ENCODE measurements at places on chromosomes 6 and 20.
A peak's percentile ranks its signal among the peaks of the same experiment; 100 is the strongest.

- DNase-seq, result no peak
Measured at GRCh38 chr20:33443006-33443511, 504 bp downstream of the SNTA1 start.

GRCh38 chr20:774016-774659, 5.8 kb upstream of the SLC52A3 start:
- DNase-seq, result no peak

DNA sequence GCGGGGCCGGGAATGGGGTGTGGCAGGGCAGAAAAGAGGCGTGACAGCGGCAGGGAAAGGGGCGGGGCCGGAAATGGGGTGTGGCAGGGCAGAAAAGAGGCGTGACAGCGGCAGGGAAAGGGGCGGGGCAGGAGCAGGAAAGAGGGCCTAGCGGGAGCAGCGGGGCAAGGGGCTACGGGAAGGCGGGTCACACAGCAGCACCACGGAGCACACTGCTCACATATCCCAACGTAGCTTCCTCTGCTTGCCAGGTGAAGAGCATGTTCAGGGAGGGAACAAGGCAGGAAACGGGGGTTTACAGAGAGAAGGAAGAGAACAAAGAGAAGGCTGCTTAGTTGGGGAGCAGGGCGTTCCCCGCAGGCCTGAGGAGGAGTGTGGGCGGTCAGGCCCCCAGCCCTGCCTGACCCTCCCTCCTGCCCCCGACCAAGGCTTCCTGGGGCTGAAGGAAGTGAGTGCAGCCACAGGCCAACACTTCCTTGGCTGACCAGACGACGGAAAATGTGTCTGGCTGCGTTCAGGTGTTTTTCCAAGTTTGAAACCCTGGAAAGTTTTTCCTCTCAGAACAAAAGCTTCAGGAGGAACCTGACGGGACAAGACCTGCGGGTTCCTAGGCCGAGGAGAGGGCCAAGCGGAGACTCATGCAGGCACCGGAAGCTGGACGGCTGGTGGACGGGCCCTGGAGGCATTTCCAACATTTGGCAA, 13.8 kb downstream of the UCKL1 start:
- DNase-seq, result no peak

DNA sequence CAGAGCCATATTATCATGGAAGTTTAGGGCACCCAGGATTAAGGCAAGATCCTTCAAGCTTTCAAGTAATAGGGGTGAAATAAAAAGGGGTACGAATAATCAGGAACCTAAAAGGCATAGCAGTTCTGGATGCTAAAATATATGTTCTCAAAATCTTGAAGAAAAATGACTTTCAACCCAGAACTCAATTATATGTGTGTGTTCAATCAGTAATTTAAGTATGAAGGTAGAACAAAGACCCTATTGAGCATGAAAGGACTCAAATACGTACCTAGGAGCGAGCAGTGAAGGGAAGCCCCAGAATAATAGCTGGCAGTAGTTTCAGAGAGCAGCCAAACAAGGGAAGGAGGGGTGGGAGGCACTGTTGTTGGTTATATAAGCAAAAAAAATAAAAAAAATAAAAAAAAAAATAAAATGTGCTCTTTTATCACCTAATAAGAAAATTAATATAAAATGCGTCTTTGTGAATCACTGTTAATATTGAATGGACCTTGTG, 45.4 kb downstream of the MYO6 start:
- DNase-seq, result no peak

- DNase-seq, result peak; percentile 8
Measured at GRCh38 chr6:149895833-149896271, 2.1 kb downstream of the RAET1E start.

DNA sequence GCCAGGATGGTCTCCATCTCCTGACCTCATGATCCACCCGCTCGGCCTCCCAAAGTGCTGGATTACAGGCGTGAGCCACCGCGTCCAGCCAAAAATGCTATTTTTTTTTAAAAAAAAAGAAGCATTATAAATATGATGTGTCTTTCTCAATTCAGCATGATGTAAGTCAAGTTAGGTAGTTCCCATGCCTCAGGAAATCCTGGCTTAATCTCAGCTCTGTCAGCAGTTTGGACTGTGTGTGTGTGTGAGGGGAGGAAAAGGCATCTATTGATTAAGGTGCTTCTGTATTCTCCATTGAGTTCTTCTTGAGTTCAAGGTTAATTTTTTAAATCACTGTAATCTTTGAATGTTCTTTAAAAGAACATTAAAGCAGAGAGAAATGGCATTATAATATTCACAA, 51.5 kb downstream of the GMDS start:
- DNase-seq, result no peak

DNA sequence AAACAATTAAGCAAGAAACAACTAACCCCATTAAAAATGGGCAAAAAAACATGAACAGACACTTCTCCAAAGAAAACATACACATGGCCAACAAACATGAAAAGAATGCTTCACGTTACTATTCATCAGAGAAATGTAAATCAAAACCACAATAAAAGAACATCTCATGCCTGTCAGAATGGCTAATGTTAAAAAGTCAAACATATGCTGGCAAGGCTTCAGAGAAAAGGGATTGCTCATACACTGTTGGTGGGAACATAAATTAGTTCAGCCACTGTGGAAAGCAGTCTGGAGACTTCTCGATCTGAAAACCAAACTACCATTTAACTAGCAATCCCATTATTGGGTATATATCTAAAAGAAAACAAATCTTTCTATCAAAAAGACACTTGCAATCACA, 217.5 kb downstream of the TINAG start:
- DNase-seq, result no peak

DNA sequence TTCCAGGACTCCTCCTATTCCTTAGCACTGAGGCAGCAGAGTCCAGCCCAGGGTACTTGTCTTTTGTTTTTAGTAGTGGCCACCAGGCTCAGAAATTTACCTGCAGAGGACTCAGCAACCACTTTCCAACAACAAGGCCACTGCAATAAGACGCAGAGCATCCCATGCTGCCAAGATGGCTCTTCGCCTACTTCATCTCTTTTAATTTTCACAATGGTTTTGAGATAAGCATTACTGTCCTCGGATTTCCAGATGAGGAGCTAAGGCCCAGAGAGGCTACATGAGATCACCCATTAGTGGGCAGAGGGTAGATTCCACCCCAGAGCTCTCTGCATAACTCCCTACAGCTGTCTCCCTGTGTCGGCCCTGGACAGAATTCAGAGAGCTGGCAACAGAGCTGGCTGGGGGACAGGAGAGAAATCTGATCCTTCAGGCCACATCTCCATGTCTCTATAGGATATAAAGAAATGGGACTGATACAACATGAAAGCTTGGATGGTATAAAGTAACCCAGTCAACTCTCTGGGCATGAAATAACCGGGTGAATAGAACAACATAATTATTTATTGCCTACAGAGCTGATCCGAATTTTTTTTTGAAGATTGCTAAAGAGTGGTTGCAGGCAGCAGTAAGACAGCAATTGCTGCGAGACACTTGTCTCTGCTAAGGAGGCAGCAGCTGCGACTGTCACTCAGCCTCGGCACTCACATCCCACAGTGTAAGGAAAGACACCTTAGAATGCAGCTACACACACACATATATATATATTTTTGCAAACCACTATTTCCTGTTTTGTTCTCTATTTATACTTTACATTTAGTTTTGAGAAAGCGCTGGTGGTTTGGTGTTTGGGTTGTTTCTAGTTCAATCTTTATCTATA, 37.2 kb downstream of the SCML4 start:
- no peak for DNase-seq

DNA sequence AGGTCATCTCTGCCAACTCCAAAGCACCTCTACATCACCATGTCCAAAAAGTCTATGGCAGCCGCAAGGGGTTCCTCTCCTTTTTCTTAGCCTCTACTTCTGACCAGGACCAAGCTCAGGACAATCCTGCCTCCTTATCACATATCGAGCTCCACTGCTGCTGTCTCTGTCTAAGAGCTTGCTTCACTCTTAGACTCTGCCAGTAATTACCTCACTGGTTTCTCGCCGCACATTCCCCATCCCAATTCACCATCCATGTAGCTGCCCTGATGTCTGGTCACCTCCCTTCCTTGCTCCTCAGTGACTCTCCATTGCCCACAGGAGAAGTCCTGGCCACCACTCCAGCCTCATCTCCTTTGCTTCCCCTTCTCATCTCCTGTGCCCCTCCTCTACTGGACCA, 24.1 kb upstream of the PI16 start:
- DNase-seq, result no peak

GRCh38 chr6:45447716-45448115, 70.0 kb upstream of the SUPT3H start:
- DNase-seq, result no peak

- peak; percentile 81 for DNase-seq
Measured at GRCh38 chr6:84764332-84765049, at the start of gene TBX18. TBX18 (minus strand) TSS chr6:84764598; CDS start chr6:84764181, 417 bp downstream.

DNA sequence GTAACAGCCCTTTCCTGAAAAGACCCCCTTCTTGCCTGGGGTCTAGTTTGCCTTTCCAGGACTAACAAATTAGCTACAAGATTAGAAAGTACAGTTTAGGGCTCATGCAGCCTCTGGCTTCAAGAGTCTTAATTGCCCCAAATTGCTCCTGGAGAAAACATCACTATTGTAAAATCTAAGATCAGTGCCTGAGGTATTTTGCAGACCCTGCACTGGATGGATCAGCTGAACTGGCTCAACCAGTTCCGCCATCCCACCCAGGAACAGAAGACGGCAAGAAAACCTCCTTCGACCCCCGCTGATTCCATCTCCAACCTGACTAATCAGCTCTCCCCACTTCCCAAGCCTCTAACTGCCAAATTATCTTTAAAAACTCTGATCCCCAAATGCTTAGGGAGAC, 236.5 kb upstream of the KCNG1 start:
- no peak for DNase-seq

- DNase-seq, result no peak
Measured at GRCh38 chr6:20117474-20117873, 94.8 kb downstream of the MBOAT1 start.

GRCh38 chr20:37366743-37367142, 20.8 kb downstream of the SRC start:
- no peak for DNase-seq

- DNase-seq, result no peak
Measured at GRCh38 chr6:169826697-169827096, 75.3 kb downstream of the ERMARD start.

DNA sequence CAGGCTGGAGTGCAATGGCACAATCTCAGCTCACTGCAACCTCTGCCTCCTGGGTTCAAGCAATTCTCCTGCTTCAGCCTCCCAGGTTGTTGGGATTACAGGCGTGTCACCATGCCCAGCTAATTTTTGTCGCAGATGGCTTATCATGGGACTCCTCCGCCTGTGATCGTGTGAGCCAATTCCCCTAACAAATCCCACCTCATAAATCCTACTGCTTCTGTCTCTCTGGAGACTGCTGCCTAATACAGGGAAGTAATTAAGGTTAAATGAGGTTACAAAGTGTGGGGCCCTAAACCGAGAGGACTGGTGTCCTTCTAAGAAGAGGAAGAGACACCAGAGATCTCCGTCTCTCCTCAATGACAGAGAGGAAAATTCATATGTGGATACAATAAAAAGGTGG, 52.0 kb downstream of the TRPC4AP start:
- no peak for DNase-seq

- DNase-seq, result no peak
Measured at GRCh38 chr20:57167971-57168701, 98.3 kb downstream of the BMP7 start.

GRCh38 chr6:53426667-53427270, 78.0 kb upstream of the ELOVL5 start:
- DNase-seq, result no peak

DNA sequence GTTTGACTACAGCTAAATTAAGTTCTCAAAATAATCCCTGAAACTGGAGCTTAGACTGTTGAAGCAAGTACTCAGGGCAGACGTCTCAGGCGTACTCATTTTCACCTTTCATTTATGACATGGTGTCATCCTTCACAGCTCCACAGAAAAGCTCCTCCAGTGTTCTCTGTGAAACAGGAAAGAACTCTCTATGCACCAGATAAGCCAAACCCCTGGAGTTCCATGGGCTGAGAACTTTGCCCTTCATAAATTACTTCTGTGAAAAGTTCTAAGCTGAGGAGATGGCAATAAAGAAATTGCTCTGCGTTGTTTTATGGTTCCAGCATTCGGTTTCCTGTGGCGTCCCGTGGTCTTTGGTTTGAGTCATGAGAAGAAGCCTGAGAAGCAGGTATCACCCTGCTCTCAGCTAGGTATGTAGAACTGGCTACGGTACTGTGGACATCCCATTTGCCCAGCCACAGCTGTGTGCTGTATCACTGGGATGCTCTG, 20.2 kb upstream of the RREB1 start:
- no peak for DNase-seq

- no peak for DNase-seq
Measured at GRCh38 chr6:36443471-36444428, 950 bp downstream of the KCTD20 start.

DNA sequence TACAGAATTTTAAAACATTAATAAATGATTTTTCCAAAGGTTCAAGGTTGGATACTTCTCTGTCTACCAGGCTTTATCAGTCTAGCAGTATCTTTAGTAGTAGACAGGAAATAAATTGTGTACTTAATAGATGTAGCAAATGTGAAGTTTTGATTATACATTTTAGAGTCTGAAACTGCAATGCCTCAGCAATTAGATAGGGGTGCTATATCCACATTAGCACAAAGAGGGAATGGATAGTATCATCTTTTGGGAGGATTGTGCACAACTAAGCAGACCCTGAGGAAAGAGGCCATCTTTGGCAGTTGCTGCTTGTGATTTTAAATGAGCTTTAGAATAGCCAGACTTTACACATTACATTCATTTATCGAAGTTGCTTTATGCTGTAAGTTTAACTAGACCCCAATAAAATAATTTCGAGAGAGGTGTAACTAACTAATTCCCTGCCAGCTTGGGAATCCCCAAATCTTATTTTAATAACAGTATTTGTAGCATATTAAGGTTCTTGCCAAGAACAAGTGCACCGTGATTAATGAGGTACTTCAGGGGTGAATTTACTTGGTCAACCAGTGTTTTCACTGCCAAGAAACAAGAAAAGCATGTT, 2.8 kb downstream of the KCNQ5 start:
- DNase-seq, result no peak

DNA sequence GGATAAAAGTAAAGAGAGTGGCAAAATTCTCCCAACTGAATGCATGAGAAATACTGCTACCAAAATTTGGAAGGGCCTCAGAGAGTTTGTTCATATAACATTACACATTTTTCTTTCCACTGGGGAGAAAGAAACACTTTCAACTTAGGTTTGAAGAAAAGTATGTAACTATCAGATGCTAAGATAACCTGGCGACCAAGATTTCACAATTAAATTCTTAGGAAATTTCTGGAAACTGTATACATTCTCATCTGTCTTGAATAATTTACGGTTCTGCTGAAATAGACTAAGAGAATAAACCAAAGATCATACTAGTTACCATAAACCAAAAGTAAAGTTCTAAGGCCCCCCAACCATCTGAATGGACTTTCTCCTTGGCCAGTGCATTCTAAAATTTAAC, 413.0 kb upstream of the RUNX2 start:
- DNase-seq, result no peak

DNA sequence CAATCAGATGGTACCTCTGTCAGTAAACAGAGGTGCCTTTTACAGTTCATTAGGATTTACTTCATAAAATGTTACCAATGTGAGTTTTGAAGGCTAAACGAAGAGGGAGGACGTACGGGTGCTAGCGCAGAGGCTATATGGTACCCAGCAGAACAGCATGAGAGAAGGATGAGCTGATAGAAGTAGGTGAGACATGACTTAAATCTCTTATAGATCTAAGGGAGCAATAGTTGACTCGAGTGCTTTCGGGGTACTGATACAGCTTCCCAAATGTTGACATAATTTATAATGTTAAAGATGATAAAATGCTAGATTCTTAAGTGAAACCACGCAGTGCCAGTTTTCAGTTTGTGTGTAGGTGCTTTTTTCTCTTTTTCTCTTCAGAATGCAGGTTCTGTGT, 72.6 kb downstream of the HIVEP1 start:
- no peak for DNase-seq
